T-helper 2 cell treated with Interferon-gamma antibody and Interleukin-4, amounts not matched to agents 5 μg/mL and 100 μg/mL, for 36 hours (primary cell): ENCODE measurements at places on chromosomes 3 and 15.

DNA sequence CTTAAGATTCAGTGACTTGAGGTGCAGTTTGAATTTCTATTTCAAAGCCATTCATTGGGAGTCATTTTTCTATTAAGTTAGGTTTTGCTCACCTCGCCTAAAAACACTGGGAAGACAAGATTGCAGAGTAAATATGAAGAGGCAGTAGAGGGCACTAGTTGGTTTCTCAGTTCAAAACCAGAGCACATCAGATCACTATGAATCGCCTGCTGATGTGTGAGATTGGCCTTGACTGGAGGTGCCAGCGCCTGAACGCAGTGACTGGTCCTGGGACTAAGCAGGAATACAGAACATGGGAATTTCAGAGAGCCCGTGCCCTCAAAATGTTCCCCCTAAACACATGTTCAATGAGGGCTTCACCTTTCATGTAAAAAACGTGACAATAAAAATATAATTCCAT, 229.0 kb downstream of the ITPR1 start:
- DNase-seq: no peak

DNA sequence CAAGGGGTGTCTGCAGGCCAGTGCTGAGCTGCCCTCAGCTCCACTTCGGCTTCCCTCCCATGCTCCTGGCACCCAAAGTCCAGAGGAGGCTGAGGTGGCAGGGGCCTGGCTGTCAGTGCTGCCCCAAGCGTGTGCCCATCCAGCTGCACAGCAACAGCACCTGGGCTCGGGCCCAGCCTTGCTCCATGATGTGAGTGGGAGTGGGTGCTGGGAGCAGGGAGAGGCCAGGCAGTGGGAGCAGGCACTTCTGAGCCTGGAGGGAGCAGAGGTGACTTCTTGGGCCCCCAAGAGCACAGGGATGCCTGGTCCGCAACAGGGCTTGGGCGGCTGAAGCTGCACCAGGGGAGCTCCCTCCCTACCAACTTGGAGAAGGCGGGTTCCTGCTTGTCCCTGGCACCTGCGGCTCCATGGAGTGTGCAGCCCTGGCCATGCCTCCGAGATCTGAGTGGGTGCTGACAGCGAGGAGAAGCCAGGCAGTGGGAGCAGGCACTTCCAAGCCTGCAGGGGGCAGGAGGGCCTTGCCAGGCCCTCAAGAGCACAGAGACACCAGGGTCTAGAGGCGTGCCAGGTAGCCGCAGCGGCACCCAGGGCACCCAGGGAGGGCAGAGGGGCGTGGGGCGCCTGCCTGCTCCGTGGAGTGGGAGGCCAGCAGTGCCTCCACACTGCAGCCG, 366.7 kb upstream of the SGO1 start:
- no peak for DNase-seq

- no peak for DNase-seq
Observed at GRCh38 chr3:156552973-156553372, 1.9 kb downstream of the SSR3 start.

DNA sequence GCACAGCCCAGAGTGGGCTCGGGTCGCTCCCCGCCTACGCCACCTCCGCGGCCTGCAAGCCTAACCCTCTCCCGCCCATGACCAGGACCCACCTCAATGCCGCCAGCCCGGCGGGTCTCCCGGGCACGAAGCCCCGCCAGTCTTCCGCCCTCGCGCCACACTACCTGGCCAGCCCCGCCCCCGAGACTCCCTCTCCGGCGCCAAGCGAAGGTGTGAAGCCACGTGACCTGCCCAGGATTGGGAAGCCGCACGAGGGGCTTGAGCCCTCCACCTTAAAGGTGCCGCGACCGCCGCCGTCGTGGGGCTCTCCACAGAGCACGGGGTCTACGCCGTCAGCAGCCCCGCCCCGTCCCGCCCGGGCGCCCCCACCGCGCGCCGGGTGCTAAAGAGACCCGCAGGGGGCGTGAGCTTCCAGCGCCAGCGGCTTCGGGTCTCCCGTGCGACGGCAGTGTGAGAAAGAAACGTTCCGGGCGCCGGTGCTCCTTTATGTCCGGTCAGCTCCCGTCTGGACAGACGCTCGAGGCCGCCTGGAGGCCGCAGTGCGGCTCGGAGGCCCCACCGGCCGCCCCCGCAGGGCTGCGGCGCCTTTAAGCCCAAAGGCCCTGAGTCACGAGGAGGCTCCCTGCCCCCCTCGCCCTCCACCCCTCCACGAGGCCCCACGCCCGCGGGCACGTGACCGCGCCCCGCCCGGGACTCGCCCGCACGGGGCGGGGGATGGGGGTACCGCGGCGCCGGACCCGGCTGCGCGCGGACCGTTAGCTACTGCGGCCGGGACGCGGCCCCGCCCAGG, at the start of gene CPEB1:
TSS of gene CPEB1 (minus strand) at position 319 of the 790 bp plus-strand sequence. CDS start 18,904 bp downstream, outside the sequence.
- peak; percentile 7 for DNase-seq

GRCh38 chr3:118705487-118706219, 329.0 kb downstream of the IGSF11 start:
- no peak for DNase-seq

DNA sequence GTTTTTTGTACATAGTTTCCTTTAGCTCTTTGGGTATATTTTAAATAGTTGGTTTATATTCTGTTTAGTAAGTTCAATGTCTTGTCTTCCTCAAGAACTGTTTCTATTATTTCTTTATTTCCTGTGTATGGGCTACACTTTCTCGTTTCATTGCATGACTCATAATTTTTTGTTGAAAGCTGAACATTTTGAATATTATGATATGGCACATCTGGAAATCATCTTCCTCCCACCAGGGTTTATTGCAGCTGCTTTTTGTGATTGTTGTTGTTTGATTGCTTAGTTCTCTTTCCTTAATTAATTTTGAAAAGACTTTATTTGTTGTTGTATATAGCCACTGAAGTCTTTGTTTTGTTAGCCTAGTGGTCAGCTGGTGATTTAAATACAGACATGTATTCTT, 43.8 kb downstream of the LSM3 start:
- no peak for DNase-seq

- DNase-seq: no peak
Observed at GRCh38 chr3:102514241-102514640, 79.4 kb downstream of the ZPLD1 start.

DNA sequence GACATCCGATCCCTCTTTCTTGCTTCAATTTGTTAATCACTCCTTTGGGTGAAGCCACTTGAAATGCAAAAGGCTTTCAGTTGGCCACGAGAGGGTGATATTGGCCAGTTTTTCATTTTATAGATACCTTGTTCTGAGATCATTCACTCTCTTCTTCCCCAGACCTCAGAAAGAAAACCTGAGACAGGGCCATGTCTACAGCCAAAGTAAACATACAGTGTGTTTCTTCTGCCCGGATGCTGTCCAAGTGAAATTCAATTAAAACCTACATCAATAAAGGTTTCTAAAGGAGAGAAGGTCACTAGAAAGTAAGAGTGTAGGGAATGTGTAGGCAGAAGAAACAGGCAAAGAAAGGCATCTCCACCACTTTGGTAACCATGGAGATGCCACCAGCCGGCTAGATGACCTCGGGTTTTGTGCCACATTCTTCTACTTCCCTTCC, 39.5 kb upstream of the FMN1 start:
- DNase-seq: no peak

DNA sequence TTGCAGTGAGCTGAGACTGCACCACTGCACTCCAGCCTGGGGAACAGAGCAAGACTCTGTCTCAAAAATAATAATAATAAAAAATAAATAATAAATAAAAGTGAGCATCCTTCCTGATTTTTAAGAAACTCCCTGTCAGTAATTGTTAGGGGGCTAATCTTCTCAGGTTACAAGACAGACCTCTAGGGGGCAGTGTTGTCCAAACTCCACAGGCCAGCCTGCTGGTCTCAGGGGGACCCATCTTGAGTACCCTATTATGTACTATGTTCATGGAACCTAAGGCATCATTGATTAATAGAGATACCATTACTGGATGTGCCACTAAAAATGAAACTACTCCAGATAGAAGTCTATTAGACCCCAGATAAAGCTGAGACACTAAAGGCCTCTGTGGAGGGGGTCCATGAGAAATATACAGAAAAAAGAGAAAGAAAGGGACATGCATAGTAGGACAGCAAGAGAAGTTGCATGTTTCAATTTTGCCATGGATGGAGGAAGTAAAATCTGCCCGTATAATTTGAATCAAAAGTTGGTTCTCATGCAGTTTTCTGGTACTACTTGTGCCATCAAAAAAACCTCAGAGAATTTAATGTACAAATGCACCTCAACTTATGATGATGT, 85.5 kb upstream of the CDV3 start:
- no peak for DNase-seq

DNA sequence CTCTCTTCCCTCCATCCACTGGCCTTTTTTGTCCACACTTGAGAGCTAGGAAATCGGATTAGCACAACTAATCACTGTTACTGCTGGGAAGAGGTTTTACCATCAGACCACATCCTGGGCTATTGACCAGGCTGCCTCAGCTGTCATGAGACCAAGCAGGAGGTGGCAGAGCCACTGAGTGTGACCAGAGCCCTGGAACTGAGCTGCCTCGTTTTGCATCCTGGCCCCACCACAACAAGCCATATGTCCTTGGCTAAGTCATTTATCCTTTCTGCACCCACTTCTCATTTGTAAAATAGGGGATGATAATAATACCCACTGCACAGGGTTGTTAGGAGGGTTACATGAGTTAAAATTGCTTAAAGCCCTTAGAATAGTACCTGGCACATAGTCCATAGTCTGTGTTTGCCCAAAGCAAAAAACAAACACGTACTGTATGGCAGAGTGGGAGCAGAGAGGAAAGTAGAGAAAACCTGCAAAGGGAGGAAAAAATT, 34.1 kb downstream of the TMEM158 start:
- no peak for DNase-seq

DNA sequence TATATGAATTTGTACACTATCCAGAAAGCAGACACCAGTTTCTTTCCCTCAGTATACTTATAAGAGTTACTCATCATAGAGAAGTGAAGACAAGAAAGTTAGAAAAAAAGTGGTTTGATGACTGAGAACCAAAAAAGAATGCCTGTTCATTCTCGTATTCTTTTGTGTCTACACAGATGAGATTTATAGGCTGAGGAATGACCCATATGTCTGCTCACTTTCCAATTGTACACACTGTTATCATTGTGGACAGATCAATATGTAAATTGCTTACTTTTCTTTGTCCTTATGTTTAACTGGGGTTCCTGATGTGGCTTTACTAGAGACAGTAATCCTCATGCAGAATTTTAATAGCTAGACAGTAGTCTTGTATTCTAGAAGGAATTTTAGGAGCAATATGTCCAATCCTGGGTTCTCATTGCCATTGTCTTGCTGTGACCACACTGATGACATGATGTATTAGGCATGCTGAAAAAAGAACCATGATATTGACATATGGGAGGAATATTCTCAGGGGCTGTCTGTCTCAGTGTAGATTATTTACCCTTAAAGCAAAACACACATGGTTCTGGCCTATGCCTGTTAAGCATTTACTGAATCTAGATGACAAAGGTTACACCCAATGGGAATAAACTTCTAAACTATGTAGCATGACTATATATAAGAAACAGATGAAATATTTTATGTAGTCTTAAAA, 669.7 kb downstream of the ROBO1 start:
- DNase-seq: no peak

GRCh38 chr15:46343196-46343935, 708.5 kb downstream of the SQOR start:
- DNase-seq: no peak

- DNase-seq: no peak
Observed at GRCh38 chr3:24211381-24211780, 266.3 kb downstream of the NR1D2 start.

DNA sequence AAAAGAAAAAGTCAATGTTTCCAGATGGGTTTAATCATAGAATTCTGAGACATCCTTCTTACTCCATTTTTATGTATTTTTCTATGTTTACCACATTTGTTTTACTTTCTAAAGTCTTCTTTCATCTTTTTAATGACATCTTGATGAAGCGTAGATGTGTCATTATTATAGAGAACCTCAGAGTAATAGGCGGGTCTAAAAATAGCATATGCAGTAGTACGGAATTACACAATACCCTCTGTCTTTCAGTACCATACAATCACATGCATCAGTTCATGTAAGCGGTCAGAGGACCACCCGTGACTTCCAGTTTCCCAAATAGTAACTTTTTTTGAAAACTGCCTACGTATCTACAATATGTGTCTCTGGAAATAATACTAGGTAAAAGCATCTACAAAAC, 224.0 kb downstream of the PLOD2 start:
- DNase-seq: no peak

DNA sequence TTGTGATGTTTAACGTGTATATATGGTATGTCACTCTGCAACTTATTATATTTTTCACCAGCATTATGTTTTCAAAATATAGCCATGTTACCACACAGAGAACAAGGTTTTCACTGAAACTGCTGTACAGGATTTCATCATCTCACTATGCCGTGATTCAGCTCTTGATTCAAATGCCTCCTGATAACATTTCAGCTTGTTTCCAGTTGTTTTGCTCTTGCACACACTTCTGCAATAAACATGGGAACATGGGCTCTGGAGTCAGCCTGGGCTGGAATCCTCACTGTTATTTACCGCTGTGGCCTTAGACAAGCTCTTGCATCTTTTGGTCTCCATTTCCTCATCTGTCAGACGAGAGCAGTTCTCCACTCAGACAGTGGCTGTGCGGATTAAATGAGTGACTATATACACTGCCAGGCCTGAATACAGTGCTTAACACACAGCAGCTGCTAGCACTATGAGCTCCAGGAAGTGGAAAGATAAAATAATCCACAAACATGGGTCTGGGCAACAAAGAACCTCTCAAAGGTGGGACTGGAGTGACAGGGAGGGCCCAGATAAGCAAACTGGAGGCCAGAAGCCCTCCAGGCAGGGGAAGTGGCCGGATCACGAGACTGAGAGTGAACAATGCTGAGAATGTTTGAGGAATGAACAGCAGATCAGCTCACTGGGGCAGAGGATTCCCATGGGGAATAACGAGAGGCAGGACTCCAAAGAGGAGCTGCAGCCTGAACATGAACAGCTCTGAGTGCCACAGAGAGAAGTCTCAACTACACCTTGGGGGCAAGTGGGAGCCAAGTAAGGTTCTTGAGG, 17.7 kb downstream of the NTRK3 start:
- no peak for DNase-seq

DNA sequence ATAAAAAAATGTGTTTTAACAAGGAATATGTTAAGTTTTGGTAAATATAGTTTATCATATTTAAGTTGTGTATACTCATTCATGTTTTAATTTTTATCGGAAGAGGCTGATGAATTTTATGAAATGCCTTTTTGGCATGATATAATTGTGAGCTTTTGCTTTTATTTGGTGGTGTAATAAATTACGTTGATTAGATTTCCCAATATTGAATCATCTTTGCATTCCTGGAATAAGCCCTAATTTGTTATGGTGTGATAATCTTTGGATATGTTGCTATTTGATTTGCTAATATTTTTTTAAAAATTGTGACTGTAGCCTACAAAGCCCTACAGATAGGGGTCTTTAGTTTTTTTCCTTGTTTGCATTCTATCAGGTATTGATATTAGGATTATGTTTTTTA, 107.4 kb downstream of the IGF1R start:
- DNase-seq: no peak

- no peak for DNase-seq
Observed at GRCh38 chr15:74159773-74160172, 13.7 kb upstream of the ISLR start.

GRCh38 chr3:177713928-177714900, 516.9 kb upstream of the TBL1XR1 start:
- DNase-seq: no peak
